Kasumi-1 (cell line): ENCODE measurements at places on chromosomes 5 and 9.
A peak's percentile ranks its signal among the peaks of the same experiment; 100 is the strongest.

DNA sequence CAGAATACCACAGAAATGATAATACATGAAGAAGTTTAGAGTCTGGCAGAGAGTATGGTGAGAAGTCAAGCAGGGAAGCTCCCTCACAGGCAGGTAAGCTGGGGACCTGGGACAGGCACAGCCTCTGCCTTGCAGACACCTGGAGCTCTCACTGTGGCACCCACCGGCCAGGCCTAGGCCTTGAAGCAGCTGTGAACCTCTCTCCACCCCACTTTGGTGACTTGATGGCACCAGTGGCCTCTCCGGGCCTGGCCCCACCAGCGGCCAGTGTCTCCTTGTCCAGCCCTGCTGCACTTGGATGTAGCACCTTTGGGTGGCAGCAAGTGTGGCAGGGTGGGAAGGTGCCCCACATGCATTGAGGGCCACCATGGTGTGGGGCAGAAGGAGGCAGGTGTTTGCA lies 330.5 kb downstream of the NPR3 start:
- no peak for DNase-seq

GRCh38 chr5:138216799-138217198 lies 3.7 kb upstream of the CDC23 start:
- DNase-seq = no peak

- no peak for DNase-seq
Observed at GRCh38 chr9:84385386-84386040, 45.0 kb upstream of the SLC28A3 start.

GRCh38 chr9:79257228-79257781 lies 314.5 kb upstream of the TLE4 start:
- DNase-seq = no peak

DNA sequence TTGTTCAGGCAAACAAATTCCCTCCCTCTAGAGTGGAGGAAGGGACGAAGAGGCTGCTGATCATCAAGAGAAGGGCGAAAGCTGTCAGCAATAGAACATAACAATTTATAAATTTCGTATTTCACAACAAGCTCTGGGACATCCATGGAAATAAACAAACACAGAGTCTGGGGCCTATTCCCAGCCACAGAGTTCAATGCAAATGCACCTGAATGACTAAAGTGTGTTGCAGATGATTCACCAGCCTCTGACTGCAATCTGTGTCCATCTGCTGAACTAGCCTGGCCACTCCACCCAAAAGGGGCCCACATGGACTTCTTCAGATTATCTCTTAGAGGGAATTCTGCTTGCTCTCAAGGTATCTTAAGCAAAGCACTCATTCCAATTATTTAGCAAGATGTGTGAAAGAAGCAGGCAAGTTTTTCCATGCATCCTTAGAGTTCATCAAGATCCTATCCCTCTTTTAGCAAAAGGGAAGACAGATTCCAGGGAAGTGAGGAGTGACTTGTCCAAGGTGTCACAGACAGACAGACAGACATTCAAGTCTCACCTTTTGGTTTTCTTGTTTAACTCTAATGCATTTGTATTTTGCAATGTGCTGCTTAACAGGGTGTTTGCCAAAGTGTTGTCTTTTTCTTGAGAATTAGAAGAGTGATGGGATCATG lies 307.8 kb upstream of the PAPPA start:
- no peak for DNase-seq

- DNase-seq = no peak
Observed at GRCh38 chr5:92002721-92003274, 619.7 kb upstream of the ARRDC3 start.

GRCh38 chr5:56291661-56292374 lies 58.7 kb upstream of the ANKRD55 start:
- DNase-seq = no peak

DNA sequence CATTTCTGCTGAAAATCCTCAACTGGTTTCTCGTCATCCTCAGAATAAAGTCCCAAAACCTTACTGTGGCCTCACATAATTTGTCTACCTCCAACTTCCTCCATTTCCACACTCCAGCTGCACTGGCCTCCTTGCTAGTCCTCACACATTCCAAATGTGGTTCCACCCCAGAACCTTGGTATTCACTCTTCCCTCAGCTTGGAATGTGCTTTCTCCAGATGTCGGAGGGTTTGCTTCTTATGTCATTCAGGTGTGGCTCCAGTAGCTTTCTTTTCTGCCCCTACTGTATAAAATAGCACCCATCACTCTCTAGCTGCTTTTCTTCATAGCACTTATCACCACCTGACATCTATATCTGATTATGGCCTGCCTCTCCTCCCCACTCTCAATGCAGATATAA lies 102.5 kb upstream of the IFNK start:
- DNase-seq = no peak

DNA sequence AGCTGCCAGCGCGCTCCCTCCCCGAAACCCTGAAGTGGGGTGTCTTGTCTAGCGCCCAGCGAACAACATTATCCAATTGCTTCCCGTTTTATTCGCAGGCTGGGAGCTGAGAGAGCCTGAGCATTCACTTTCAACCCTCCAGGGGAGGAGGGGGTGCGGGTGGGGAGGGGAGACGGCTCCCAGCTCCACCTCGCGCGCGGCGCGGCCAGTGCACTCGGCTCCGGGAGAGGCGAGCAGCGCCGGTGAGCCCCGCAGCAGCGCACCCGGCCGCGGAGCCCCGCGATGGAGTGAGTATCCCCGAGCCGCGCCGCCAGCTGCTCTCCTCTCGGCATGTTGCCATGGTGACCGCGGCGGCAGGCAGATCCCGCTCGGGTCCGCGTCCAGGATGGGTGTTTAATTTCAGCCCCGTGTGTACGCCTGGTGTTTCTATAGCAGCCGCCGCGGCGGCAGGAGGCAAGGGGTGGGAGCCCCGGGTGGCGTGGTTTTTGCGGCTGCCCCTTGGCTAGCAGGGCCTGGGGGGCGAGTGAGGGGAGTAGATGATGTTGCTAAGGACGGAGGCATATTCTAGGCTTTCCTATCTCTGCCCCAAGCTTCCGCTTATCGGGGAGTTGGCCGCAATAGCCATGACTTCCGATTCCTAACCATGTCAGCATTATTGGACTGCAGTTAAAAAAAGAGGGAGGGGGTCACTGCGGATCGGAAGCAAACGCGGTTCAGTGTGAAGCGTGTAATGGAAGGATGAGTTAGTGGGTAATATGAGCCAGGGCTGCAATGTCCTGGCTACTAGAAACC lies 139.2 kb upstream of the PALM2AKAP2 start:
- DNase-seq = no peak

DNA sequence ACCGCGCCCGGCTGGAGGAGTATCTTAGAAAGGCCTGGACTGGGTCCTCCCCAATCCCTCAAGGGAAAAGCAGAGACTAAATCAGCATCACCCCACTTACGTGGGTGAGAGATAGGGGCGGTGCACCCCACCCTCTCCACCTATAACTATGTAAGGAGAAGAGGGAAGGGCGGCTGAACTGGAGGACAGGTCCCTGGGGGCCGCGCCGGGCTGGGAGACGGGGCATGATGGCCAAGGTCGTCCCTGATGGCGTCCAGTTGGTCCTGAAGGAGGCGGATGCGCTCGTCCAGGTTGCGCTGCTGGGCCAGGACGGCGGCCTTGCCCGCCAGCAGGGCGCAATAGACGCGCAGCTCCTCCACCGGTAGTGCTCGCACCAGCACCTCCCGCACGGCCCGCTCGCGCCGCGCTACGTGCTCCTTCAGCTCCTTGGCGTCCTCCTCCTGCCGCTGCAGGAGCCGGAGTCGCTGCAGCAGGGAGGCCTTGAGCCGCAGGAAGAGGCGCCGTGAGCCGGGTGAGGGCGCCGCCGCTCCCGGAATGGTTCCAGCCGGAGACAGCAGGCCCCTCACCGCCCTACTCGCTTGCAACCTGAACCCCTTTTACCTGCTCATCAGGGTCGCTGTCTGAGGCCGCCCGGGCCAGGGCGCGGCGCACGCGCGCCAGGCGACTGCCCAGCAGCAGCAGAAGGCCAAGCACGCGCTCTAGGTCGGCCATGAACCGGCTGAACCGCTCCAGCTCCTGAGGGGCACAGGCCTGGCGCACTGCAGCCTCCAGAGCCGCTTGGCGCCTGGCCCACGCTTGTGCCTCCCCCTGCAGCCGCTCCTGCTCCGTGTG lies 7.6 kb downstream of the SHROOM1 start:
- no peak for DNase-seq

DNA sequence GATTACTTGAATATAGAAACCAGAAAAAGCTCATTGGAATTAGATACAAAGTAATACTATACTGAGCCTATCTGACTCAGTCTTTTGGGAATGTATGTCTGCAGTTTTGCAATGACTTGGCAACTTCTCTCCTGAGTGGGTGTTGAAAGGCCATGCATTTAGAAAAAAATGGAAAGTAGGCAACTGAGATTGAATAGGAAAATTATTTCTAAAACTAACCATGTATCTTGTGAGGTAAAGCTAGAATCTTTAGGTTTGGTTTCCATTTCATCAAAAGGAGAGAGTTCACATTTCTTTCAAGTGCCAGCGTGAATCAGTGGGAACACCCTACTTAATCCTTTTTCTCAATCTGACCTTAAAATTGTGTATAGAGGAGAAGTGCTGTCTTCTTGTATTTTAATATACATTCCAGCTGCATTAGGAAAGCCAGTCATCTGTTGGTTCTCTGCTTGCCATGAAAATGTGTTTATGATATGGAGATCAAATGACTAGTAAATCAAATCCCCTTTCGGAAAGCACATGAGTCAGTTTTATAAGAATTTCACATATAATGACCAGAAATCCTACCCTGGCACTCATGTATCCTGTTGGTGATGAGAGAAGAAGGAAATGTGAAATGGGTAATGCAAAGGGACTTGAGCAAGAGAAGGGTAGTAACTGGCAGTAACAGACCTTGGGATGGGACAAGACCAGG lies 30.4 kb downstream of the NFX1 start:
- no peak for DNase-seq

DNA sequence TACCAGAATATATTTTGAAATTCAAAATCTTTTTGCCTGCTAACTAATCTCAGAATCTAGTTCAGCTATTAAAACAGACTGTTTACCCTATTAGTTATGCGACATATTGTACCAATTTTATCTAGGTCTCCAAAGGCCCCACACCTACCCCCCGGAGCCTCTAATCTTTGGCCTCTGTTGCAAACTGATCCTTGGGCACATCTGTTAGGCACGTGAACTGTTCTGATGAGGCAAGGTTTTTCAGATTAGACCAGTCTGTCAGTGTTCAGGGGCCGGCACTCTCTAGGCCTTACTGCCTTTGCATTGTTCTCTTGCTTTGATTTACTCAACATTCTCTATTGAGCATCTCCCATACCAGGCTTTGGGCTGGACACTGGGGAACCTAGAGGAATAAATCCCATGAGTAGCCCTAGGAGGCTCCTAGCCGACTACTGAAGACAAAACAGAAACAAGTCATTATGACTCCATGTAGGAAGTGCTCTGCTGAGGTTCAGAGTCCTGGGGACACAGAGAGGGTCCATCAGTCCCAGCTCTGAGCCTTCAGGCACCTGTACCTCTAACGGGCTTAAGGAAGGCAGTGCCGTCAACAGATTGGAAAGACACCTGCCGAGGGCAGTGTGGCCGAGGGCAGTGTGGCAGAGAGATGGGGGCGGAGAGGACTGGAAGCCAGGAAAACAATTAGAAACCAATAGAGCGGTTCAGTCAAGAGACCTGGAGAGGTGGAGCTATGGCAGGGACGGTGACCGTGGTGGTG lies 245.1 kb downstream of the AOPEP start:
- DNase-seq = no peak

DNA sequence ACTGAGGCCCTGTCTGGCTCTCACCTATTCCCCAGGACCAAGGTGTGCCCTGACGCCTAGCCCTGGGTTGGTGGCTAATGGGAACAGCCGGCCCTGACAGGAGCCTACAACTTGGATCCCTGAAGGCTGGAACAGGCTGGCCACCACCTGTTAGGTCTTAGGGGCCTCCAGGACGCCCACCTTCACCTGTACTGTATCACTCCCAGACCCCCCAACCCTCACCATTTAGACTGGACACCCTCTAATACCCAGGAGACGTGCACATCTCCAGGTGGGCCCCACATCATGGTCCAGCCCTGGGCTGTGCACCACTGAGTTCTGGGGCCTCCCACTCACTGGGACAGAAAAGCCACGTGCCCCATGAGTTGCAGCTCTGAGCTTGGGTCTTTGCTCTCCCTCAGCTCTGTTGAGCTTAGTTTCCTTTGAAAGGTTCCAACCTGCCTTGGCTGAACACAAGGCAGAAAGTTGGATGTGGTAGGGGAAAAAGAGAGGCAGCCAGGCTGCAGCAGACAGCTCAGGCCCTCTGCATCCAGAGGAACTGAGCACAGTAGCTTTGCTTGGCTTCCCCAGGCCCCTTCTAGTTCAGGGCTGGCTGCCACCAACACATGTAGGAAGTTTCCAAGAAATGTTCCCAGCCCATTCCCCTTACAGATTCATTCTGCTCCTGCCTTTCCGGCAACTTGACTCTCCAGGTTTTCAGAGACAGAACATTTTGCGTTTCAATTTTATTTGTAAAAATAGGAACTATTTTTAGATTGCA lies 116.8 kb upstream of the TBC1D2 start:
- DNase-seq = no peak

DNA sequence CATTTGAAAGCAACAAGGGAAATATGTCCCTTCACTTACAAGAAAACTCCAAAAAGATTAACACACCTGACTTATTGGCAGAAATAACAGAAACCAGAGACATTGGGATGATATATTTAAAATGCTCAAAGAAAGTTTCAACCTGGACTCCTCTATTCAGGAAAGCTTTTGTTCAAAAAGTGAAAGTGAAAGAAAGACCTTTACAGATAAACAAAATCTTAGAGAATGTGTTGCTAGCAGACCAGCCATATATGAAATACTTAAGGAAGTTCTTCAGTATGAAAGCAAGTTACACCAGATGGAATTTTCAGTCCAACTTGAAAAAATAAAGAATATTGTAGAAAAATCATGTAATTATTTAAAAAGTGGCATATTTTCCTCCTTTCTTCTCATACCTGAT lies 1075.1 kb downstream of the NR2F1-AS1 start:
- DNase-seq = peak; percentile 8

GRCh38 chr9:137268538-137269201 lies 8.9 kb upstream of the TOR4A start:
- no peak for DNase-seq

- DNase-seq = no peak
Observed at GRCh38 chr5:170486371-170486770, 17.4 kb upstream of the KCNIP1 start.

- peak; percentile 78 for DNase-seq
Observed at GRCh38 chr5:76641514-76642120, 18.4 kb upstream of the F2RL2 start.

- DNase-seq = no peak
Observed at GRCh38 chr5:73764586-73764985, 138.6 kb downstream of the ARHGEF28 start.

DNA sequence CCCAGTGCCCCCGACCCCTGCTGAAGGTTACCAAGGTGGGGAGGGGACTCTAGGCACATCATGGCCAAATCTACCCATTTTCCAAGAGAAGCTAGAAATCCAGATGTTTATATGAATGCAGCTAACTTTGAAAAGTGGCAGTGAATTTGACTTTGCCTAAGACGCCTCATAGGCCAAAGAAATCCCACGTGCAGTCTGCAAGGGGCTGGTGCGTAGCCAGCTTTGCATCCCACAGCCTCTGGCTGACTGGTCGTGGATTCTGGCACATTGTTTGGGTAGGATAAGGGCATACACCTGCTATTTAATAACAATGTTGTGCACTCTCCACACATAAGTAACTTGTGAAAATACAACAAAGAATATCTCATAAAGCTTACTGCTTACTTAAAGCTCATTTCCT lies 3.5 kb upstream of the GADD45G start:
- DNase-seq = no peak

GRCh38 chr5:78907255-78907891 lies 77.7 kb downstream of the ARSB start:
- peak; percentile 87 for DNase-seq
